IMR-90 (cell line): ENCODE measurements at places on chromosomes 7 and 10. TPM values are rescaled to one million over a fixed set of nuclear protein-coding genes. Genes with fewer than 3 reads are reported as not detected.

GRCh38 chr7:106110238-106110560, 1.9 kb downstream of the SYPL1 start:
- DNase-seq, result no peak

DNA sequence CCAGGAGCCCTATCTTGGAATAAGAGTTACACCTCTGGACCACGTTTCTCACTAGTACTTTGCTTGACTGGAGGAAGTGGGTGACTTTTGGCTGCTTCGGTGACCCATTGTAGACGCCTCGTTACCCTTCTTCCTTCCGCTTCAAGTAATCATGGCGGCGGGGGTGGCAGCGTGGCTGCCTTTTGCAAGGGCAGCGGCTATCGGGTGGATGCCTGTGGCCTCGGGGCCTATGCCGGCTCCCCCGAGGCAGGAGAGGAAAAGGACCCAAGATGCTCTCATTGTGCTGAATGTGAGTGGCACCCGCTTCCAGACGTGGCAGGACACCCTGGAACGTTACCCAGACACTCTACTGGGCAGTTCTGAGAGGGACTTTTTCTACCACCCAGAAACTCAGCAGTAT, 1.5 kb downstream of the KCND2 start:
- no peak for DNase-seq

DNA sequence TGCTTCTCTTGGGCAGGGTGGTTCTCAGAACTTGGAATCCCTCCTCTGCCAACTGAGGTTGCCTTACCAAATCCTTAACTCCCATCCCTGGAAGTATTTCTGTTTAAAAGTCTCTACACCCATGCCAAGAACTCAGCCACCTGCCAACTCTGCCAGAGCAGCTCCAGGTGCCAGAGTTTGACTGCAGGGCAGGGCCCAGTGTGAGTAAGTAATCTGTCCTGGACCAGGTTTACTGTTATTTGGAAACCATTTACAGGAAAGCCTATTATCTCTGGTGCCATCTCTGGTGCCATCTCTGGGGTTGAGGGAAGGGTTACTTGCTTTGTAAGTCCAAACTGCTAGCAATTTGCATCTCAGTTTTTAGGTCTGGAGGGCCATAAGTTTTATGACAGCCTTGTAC, 2.5 kb downstream of the TSPAN15 start:
- no peak for DNase-seq

- no peak for DNase-seq
Measured at GRCh38 chr7:109616551-109617069, 1046.9 kb downstream of the DNAJB9 start.

- DNase-seq, result no peak
Measured at GRCh38 chr7:69047151-69047754, 551.0 kb upstream of the AUTS2 start.

DNA sequence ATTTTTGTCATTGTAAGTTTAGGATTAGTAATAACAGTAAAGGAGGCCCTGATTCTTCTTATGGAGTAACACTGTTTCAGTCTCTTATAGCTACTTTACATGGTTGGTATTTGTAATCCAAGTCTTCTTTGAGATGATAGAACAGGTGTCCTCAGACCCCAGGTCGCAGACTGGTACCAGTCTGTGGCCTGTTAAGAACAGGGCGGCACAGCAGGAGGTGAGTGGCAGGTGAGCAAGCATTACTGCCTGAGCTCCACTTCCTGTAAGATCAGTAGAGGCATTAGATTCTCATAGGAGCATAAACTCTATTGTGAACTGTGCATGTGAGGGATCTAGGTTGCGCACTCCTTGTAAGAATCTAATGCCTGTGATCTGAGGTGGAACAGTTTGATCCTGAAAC, 77.3 kb downstream of the STK31 start:
- DNase-seq, result no peak

GRCh38 chr7:48387932-48388331, 216.7 kb downstream of the ABCA13 start:
- no peak for DNase-seq

- no peak for DNase-seq
Measured at GRCh38 chr10:114359041-114359952, 45.0 kb downstream of the AFAP1L2 start.

DNA sequence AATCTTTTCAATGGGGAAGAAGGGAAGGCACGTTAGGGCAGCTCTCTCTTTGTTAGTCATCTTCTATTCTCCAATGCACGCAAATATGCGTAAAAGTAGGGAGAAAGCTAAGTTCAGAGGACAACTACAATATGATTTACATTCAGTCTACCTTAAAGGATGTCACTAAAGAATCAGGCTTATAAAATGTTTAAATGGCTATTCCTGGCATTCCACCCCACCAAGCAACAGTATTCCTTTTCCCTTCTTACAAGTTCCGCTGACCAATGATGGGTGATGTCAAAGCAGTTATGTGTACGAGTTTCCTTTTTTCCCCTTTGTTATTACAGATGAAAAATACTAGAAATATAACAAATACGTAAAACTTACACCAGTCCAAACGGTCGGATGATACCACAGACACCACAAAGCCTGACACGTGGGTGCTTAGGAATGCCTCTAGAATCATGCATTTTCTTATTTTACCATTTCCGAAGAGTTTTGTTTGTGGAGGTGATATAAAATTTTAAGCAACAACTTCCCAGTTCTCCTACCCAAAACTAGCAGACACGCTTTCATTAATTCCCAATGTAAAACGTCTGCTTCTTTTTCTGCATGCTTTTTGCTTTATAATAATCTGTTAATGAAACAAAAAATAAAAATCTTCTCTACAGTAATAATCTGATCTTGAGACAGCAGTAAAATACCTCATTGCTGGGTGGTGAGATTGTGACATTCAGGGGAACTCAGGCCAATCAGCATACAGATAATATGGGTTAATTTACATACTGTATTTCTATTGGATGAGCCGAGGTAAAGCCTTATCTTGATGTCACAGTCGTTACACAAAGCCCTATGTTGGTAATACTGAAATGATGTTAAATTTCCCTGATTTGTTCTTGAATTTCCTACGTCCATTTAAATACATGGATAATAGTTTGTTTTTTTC, 708 bp upstream of the GPR85 start:
- DNase-seq, result peak; percentile 94

GRCh38 chr7:47818796-47819606, 129.3 kb downstream of the PKD1L1 start:
- DNase-seq, result peak; percentile 82

DNA sequence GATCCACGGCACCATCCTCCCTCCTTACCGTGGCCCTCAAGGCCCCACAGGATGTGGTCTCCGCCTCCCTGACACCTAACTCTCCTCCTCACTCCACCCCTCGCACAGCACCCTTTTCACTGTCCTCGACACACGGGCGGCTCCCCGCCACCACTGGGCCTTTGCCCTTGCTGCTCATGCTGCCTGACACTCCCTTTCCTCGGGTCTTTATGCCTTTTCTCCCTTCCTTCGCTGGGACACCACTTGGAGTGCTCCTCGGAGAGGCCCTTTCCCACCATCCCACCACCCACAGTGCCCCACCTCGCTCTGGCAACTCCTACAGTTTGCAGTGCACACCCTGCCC, 7.9 kb upstream of the INMT start:
- no peak for DNase-seq

DNA sequence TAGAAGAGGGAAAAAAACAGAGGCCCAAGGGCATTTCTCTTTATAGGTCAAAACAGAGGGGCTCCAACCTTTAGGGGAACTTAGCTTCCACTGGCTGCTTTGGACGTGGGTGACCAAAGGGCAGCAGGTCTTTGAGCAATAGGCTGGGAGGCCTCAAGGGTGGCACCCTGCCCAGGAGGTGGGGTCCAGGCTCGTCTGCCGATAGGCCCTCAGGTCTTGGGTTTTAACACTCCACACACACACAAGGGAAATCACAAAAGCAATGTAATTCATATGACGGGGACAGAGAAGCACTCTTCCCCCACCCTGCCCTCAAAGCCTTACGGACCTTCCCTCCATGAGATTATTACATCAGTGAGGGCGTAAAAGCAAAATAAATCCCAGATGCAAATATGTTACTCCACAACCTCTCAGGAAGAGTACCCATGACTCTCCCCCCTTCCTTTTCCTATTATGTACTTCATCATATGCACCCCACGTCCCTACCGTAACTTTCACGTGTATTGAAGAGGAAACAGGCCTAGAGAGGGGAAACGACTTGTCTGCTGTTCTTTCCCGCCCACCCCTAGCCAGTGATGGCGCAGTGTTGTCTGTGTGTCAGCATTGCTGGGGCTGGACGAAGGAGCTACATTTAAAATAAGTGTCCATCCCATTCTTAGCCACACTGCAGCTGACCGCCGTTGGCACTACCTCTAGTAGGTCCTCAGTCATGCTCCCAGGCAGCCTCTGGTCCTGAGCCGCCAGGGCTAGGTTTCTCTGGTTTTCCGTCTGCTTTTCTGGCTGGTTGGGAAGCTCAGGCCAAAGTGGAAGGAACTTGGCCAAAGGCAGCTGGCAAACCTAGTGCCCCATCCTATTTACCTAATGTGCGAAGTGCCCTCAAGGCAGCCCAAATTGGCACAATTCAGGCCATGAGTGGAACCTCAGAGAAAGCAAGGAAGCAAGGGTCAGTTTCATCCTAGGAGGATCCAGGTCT, 2.1 kb downstream of the PCBD1 start:
- no peak for DNase-seq

- no peak for DNase-seq
Measured at GRCh38 chr10:79224263-79224949, 122.9 kb upstream of the PPIF start.

- peak; percentile 77 for DNase-seq
Measured at GRCh38 chr7:32204361-32205018, 134.3 kb upstream of the PDE1C start.

- no peak for DNase-seq
Measured at GRCh38 chr7:132004529-132004928, 448.1 kb upstream of the PODXL start.

- DNase-seq, result peak; percentile 0
Measured at GRCh38 chr10:74585231-74586087, 240.9 kb upstream of the KAT6B start.

DNA sequence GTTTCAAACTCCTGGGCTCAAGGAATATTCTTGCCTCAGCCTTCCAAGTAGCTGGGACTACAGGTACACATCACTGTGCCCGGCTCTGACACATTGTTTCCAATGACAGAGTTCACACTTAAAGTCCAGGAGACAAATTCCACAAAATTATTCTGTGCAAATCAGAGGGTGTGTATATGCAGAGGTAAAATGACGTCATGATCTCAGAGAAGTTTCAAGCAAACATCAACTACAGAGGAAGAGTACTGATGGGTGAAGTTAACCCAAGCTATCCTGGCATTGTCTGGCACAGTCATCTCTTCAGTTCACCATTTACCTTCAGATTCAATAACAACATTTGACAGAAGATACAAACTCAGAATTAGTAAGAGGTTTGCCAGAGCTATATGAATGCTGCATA, 388.9 kb downstream of the HPSE2 start:
- DNase-seq, result no peak

- DNase-seq, result no peak
Measured at GRCh38 chr7:55651057-55651456, 78.8 kb upstream of the VOPP1 start.

DNA sequence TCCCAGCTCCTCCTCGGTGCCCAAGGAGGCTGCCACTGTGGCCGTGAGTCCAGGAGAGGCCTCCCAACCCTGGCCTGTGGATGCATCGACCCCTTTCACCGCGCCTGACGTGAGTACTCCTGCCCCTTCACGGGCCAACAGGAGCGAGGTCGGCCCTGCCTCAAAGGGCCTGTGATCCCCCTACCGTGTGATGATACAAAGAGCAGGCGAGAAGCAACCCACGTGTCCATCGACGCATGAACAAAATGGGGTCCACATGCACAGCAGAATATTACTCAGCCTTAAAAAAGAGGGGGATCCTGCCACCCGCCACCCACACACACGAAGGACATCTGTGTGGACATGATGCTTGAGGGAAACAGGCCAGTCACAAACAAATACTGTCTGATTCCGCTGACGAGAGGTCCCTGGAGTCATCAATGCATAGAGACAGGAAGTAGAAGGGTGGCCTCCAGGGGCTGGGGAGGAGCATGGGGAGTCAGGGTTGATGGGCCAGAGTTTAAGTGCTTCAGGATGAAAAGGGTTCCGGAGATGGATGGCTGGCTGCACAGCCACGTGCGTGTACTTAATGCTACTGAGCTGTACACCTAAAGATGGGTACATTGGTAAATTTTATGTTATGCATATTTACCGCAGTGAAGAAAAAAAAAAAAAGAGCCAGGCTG, 151.9 kb downstream of the PRKAG2 start:
- DNase-seq, result no peak

DNA sequence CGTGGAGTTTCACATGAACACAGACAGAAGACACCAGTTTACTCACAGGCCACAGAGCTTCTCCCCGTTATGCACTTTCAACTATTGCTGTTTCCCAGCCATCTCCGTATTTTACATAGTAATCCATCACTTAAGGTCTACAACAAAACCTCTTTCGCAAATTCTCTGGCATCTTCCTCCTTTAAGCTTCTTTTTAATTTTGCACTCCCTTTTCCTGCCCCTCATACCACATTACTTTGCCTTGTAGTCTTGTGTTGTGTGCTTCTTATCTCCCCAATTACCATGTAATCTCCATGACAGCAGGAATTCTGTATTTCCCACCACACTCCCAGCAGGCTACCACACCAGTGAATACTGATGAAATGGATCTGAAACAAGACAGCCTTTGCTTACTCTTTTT, 87.3 kb downstream of the ODAD2 start:
- no peak for DNase-seq

The NODAL gene
- total RNA-seq, result not detected in 2 replicates

The ARMC3 gene
- total RNA-seq, result not detected in 2 replicates

The MYH16 gene
- total RNA-seq, result 0.18 and 0.28 TPM in 2 replicates

The ZCCHC24 gene
- 12.2 and 15.1 TPM in 2 replicates for total RNA-seq

The LRRTM3 gene
- total RNA-seq, result under 0.01 TPM in 1 of 2 replicates, not detected in the other

The ABCB4 gene
- not detected in 2 replicates for total RNA-seq

The UNCX gene
- total RNA-seq, result not detected in 2 replicates

The ZNF277 gene
- 21.3 and 45.0 TPM in 2 replicates for total RNA-seq

The ABCC2 gene
- 0.28 and 0.36 TPM in 2 replicates for total RNA-seq

The SFRP5 gene
- not detected in 2 replicates for total RNA-seq

The IL15RA gene
- 1.4 and 2.0 TPM in 2 replicates for total RNA-seq

The EPO gene
- total RNA-seq, result not detected in 2 replicates

The MCMBP gene
- total RNA-seq, result 59.9 and 64.4 TPM in 2 replicates

The RASA4 gene
- total RNA-seq, result 3.3 and 3.8 TPM in 2 replicates
